ENCODE measurements at places on chromosomes 3 and 15.
A peak's percentile ranks its signal among the peaks of the same experiment; 100 is the strongest.

DNA sequence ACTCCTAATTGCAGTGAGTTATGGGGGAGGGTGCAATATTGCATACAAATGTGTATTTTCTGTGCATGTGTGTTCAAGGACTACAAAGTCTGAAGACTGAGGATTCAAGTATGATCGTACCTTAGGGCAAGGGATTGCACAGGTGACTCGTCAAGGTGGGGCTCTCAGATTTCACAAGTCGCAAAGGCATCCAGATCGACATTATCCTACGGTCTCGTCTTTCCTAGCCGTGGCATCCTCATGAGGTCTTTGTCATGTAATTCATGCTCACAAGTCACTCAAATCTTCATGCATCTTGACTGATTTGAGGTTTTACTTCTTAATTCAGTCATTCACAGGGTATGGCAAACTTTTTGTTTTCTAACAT lies 191.4 kb upstream of the HES1 start:
- no peak for DNase-seq

GRCh38 chr3:48472923-48473616 lies 26.5 kb downstream of the ATRIP start:
- DNase-seq = peak; percentile 85

DNA sequence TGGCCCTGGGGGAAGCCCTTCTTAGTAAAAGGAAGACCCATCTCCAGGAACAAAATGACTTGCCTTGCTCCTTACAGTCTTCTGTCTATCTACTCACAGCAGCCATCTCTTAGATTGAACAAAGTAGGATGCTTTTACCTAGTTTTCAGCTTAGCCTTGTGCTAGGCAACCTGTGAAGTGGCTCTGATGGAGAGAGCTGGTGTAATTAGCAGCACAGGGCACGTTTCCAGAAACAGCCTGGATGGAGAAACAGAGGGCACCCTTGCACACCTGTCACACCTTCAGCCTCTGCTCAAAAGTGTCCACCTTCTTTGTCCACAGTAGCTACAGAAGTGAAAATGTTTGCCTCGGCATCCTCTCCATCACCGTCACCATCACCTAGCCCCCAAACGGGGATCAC lies 292.9 kb downstream of the RORA start:
- no peak for DNase-seq

DNA sequence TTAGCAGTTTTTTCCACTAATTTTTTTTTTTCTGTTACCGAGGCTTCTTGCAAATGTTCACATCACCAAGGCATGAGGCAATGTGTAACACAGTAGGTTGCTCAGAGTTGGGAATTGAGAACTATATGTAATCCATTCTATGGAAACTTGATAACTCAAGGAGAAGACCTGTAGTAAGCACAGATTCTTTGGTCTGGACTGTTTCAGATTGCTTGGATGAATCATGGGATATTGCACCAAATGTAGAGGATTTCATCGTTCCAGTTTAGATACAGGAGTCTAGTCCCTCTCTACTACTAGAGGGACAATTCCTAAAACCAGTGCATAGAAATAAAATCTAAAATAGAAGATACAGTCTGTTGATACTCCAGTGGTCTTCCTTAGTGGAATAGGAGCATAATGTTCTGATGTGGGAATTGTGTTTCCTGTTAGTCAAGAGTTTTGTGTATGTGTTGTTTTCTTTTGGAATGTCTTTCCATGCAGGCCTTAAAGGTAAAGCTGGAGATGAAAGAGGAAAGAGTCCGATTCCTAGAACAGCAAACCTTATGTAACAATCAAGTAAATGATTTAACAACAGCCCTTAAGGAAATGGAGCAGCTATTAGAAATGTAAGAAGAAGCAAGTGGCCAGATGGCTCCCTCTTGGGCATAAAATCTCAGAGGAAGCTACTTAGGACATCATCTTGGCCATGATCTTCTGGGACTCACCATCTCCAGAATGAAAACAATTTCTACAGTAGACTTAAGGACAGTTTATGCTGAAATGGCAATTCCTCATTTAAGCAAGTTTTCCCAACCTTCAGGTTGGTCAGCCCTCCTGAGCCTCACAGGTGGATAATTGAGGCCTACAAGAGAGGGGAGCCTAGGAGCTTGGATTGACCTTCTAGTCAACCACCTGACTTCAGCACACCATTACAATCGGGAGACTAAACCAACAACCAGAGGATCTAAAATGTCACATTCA lies 10.7 kb downstream of the KNSTRN start:
- no peak for DNase-seq

DNA sequence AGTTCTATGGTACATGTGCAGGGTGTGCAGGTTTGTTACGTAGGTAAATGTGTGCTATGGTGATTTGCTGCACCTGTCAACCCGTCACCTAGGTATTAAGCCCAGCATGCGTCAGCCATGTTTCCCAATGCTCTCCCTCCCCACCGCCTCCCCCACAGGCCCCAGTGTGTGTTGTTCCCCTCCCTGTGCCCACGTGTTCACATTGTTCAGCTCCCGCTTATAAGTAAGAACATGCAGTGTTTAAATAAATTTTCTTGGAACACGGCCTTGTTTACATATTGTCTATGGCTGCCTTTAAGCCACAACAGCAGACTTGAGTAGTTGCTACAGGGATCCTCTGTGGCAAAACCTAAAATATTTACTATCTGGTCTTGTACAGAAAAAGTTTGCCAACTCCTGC lies 41.3 kb upstream of the CORO2B start:
- DNase-seq = no peak

Data from activated CD8-positive, alpha-beta memory T cell treated with anti-CD3 and anti-CD28 coated beads for 4 hours (primary cell).